ENCODE measurements at places on chromosomes 11 and 22.
A peak's percentile ranks its signal among the peaks of the same experiment; 100 is the strongest.

- no peak for DNase-seq
These were observed 6.0 kb upstream of the RPL3 start for GRCh38 chr22:39325392-39325932.

DNA sequence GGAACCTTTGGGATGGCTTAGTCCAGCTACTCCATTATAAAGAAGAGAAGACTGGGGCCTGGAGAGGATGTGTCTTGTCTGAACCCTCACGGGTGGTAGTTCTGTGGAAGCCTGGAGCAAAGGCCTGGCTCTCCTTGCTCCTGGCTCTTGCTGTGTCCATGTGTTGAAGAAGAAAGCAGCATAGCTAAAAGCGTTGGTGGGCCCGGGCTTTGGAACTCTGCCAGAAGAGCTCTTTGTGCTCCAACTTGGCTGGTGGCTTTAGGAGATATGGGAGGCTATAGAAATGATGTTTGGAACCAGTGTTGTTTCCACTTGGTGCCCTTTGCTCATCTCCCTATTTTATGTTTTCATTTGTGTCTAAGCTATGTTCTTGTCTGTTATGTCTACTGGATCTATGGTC lies 131.1 kb downstream of the DBX1 start:
- no peak for DNase-seq

GRCh38 chr22:49905465-49905864 lies 12.8 kb downstream of the ALG12 start:
- DNase-seq: no peak

GRCh38 chr11:104654181-104654813 lies 244.0 kb downstream of the CASP12 start:
- DNase-seq: no peak

DNA sequence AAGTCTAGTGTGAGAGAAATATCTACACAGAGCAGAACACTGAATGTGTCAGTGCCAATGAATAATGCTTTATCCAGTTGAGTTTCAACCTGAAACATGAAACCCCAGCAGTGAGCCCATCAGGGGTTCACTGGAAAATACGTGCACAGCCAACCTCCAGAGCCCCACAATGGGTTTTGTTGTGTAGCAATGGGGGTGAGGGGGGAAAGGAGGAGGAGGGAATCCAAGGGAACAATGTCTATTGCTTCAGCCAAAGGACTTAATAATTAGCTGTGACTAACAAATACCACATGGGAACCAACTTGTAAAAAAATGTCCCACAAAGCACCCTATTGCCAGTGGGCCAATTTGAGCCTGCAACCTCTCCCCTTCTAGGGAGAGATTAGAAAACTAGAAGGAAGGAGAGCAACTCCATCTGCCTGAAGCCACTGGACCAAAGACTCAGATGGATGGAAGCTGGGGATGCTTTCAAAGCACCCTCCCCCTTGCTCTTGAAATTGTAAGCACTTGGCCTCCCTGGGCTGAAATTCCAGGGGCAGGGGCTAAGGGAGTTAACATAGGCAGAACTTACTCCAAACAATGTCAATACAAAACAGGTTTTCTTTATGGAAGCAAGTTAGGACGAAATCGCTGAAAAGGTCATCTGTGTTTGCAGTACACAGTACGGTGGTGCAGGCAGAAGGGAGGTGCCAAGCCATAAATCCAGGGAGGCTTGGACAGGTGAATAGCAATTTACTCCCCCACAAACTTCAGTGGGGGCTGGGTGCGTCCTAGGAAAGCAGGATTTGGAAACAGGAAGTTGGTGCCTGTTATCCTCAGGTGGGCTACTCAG lies 99.8 kb downstream of the ARL14EP start:
- no peak for DNase-seq

DNA sequence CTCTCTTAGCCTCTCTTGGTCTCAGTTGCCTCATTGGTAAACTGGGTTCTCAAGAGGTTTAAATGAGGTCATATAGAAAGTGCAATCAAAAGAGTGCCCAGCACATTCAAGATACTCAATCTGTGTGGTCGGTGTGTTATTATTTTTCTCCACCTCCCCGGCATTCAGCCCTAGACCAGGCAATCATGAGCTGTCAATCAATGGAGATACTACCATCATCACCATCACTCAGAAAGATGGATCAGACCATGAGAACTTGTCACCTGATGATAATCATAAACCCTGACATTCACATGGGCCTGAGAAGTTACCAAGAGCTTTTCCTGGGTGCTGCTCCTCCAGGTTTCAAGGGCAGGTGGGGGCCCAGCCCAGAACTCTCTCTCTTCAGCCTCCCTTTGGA lies 166.1 kb downstream of the MN1 start:
- DNase-seq: no peak

DNA sequence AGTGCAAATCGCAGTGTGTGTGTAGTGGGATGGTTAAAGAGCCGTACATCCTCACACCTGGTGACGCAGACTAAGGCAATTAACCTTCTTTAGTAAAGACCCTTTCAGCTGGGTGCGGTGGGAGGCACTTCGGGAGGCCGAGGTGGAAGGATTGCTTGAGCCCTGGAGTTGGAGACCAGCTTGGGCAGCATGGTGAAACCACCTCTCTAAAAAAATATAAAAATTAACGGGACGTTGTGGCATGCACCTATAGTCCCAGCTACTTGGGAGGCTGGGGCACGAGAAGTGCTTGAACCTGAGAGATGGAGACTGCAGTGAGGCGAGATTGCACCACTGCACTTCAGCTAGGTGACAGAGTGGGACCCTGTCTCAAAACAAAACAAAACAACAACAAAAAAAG lies 31.5 kb downstream of the ZBTB16 start:
- no peak for DNase-seq

GRCh38 chr11:44943118-44943517 lies 7.6 kb downstream of the TP53I11 start:
- DNase-seq: no peak

GRCh38 chr11:42205518-42205917 lies 746.1 kb upstream of the LRRC4C start:
- DNase-seq: no peak

DNA sequence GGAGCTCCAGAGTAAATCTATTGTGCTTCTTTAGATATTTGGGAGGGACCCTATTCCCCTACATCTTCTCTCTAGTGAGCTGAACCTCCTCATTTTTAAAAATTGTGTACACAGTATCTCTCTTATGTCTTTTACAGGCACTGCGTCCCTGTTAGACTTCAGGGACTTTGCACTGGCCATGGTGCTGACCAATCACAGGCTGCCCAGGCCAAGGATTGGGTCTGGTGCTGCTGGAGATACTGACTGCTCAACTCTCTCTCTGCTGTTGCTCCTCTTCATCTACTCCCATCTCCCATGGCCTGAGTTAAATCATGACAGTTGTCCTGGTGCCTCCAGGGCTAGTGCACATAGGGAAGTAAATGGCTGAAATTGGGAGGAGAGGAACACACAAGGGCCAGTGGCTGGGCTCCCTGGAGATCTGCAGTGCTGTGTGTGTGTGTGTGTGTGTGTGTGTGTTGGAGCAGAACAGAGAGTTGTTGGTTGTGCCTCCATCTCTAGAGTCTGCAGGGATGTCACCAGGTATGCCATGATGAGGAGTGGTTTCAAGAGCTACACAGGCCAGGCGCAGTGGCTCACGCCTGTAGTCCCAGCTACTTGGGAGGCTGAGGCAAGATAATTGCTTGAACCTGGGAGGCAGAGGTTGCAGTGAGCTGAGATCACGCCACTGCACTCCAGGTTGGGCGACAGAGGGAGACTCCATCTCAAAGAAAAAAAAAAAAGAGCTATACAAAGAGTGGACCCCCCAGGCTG lies 155.3 kb downstream of the ST3GAL4 start:
- DNase-seq: no peak

DNA sequence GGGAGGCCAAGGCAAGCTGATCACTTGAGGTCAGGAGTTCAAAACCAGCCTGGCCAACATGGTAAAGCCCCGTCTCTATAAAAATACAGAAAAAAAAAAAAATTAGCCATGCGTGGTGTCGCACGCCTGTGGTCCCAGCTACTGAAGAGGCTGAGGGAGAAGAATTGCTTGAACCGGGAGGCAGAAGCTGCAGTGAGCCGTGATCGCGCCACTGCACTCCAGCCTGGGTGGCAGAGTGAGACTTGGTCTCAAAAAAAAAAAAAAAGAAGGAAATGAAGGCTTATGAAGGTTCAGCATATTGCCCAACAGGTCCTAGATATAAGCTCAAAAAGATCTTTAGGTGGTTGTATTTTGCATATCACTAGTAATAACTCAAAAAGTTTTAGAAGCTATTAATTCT lies 10.2 kb downstream of the ATL3 start:
- no peak for DNase-seq

- no peak for DNase-seq
These were observed 38.3 kb downstream of the PDE2A start for GRCh38 chr11:72635933-72636332.

DNA sequence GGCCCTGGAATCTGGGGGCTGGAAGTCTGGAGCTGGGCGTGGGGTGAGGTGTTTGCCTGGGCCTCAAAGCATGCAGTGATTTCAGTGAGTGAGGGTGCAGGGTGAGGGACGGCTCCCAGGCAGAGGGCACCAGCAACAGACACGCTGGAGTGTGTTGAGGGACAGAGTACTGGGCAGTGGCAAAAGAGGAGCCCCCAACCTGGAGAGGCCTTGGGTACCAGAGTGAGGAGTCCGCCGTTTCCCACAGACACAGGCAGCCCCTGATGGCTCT lies 12.0 kb upstream of the TBC1D22A start:
- DNase-seq: no peak

- peak; percentile 90 for DNase-seq
These were observed 12.8 kb downstream of the AQP11 start for GRCh38 chr11:77602381-77603088.

- DNase-seq: no peak
These were observed 199.3 kb downstream of the TBC1D22A start for GRCh38 chr22:46961591-46962295.

DNA sequence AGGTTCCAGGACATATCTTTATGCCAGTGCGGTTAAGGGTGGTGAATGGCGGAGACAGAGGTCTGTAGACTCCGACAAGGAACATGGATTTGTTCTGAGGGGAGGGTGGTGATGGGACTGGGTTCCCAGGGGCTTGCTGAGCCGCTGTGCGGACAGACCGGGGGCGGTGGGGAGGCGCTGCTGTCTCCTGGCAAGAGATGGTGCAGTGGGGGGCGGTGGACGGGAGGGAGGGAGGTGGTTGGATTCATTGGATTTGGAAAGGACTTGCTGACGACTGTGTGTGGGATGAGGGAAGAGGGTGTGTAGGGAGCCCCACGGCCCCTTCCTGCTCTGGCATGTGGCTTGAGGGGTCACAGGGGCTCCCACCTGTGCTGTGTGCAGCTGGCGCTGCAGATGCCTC lies 43.2 kb downstream of the FLRT1 start:
- DNase-seq: no peak

DNA sequence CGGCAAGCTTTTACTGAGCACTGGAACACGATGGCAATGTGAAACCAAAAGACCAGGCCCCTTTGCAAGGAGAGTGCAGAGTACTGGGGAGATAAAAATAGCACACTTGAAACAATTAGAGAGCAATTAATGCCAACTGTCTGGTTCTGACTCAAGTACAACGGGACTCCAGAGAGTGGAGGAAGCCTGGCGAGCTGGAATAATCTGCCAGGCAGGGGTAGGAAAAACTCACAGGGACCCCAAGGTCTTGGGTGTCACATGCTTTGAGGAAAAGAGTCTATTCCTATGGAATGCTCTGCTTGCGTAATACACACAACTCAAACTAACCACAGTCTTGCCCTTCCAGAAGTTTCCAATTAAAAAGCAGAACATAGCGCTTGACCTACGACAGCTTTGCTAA lies 113.0 kb upstream of the CLMP start:
- peak; percentile 84 for DNase-seq

DNA sequence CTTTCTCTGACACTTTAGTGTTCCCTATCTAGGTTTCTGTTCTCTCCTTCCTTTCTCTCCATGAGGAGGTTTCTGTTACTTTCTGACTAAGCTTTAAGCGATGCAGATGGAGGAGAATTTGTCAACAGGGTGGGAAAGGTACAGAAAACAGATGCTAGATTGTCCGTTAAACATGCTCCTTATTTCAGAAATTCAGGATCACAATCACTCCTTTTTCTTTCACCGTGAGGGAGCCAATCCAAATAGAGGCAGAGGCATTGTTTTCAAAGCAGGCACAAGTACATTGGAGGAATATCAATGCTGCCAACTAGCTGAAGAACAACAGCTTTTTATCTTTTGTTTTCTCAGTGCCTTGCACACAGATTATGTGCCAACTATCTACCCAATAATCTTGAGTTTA lies 215.7 kb upstream of the FOLH1 start:
- DNase-seq: no peak

DNA sequence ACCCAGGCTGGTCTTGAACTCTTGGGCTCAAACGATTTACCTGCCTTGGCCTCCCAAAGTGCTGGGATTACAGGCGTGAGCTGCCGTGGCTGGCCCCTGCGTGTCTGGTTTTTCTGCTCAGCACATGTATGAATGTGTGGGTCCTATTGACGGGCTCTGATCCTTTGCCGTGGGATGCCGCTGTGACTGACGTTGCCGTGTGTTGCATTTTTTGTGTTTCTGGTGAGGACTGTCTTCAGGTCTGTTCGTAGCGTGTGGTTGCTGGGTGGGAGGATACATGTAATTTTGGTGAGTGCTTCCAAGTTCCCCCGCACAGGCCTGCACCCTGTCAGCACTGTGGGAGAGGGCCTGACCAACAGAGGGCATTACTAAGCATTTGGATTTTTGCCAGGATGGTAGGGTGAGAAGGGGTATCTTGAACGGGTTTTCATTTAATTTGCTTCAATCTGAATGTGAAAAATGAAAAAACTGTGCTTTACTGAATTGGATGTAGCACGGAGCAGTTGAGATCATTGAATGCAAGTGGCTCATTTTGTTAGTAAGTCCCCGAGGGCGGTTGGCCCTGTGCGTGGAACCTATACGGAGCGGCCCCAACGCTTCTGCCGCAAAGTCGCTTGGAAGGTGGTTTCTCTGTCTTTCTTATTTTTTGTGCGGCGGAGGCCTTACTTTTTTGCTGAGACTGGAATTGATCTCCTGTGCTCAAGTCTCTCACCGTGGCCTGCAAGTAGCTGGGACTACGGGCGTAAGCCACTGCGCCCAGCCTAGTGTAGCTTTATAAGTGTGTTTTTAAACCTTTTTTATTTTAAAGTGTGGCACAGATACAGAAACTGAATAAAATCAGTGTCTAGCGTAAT lies 8.2 kb downstream of the ZBED4 start:
- no peak for DNase-seq

DNA sequence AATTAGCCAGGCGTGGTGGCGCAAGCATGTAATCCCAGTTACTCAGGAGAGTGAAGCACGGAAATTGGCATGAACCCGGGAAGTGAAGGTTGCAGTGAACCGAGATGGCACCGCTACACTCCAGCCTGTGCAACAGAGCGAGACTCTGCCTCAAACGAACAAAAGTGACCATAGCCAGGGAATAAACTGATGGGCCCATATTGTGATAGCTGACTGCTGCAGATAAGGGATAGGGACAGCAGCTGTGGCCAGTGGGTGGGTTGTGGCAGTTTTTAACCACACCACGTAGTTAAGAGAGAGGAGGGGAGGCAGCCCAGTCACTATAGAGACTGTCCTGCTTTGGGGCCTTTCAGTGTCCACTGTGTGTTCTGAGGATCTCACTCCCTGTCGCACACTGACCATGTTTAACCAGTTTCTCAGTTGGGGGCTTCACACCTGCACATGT lies 58.9 kb downstream of the PISD start:
- no peak for DNase-seq

- no peak for DNase-seq
These were observed 530.6 kb upstream of the B3GAT1 start for GRCh38 chr11:134942681-134943080.

Data from adipocyte (in vitro differentiated cells).